ENCODE measurements at places on chromosomes 1 and 21. TPM values are rescaled to one million over a fixed set of nuclear protein-coding genes. Genes with fewer than 3 reads are reported as not detected.

GRCh38 chr21:24369278-24369677 lies 1238.0 kb downstream of the MRPL39 start:
- DNase-seq = no peak

DNA sequence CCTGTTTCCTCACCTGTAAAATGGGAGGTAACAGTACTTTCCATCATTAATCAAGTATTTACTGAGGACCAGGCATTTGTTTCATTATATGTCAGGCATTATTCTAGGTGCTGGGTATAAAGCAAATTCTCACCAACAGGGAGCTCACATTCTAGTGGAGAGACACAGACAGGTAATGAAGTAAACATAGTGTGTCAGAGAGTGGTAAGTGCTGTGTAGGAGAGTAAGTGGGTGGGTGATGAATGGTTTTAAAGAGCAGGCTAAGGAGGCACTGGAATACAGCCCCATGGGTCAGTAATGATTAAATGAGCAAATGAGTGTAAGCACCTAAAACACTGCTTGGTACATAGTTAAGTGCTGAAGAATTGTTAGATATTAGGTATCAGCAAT lies 60.4 kb downstream of the DNTTIP2 start:
- no peak for DNase-seq

DNA sequence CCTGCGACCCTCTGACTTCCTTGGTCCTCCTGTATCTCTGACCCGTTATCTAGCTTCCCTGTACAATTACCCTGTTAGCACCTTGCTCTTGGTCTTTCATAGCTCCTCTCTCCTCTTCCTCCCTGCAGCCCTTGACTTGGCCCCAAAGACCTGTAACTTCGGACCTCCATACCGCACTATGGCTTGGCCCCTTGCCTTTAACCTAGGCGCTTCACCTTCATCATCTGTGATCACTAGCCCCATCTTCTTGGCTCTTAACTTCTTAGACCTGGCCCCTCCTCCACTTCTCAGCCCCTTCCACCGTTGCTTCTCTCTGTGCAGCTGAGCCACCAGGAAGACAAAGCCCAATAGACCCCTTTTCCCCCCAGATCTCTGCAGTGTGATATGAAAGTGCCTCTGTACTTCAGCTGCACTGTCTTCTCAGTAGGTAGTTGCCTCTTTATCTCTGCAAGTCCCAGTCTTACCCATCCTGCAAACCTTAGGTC lies 740 bp downstream of the ZNF691 start:
- DNase-seq = no peak

Gene CFHR1
- polyA plus RNA-seq = not detected

DNA sequence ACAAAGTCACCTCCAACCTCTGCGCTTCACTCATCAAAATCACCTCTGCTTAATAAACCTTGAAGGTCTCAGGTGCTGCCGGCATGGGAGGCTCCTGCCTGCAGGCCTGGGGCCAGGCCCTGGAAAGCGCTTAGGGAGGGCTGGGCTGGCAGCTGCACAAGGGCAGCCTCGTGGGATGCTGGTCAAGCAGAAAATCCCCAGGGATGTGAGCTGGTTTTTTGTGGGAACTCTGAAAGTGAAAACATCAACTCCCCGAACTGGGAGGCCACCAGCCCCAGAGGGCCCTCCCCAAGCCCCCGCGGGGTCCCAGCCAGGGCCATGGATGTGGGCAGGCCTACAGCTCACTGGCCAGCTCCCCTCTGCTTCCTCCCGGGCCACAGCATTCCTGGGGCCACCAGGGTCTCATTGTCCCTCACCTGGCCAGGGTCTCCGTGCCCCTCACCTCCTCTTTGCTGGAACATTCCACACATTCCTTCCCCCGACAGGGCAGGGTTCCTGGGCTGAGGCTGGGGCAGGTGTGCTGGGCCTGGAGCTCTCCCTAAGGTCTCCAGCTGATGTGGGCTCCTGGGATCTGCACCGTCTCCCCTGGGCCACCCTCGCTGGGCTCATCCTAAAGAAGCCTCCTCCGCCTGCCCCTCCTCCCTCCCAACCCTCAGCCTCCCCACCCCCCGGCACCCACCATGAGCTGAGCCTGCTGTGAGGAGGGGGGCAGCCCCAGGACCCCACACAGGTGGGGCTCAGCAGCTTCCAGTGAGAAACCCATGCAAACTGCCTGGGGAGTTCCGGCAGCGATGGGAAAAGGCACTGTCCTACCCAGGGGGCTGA lies 36.0 kb upstream of the POFUT2 start:
- DNase-seq = no peak

DNA sequence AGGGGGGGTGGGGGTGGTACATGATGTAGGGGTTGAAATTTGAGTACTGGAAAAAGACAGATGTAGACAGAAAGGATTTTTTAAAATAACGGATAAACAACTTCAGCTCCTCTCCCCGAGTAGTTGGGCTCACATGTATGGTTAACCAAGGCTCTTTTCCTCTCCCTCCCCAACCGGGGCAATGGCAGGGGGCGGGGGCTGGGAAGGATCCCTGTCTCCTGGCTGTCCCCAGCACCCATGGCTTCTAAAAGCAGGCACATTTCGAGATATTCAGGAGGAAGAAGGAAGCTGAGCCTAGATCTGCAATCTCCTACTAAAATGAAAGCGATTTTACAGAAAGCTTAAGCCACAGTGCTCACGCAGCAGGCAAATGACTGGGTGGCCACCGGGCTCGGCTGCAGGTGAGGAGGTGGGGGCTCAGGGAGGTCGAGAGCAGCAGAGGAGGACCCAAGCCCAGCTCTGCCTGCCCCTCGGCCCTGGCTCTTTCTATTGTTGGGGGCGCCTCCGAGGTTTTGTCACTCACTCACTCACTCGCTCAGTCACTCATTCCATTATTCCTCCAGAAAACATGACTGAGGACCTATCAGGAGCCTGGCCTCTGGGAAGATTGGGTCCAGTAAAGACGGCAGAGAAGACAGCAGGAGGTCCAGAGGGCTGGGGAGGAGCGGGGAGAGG lies 573.3 kb downstream of the PTPRU start:
- no peak for DNase-seq

Gene GPR3
- polyA plus RNA-seq = 0.75 TPM

Gene S100A1
- polyA plus RNA-seq = 8.1 TPM

GRCh38 chr1:99457381-99458165 lies 188.3 kb upstream of the PALMD start:
- DNase-seq = no peak

- DNase-seq = no peak
These were observed 11.6 kb upstream of the KCNJ15 start for GRCh38 chr21:38244885-38245869.

- DNase-seq = no peak
These were observed 88.7 kb upstream of the IFFO2 start for GRCh38 chr1:19044975-19045831.

Gene FMO2
- polyA plus RNA-seq = 1.2 TPM

DNA sequence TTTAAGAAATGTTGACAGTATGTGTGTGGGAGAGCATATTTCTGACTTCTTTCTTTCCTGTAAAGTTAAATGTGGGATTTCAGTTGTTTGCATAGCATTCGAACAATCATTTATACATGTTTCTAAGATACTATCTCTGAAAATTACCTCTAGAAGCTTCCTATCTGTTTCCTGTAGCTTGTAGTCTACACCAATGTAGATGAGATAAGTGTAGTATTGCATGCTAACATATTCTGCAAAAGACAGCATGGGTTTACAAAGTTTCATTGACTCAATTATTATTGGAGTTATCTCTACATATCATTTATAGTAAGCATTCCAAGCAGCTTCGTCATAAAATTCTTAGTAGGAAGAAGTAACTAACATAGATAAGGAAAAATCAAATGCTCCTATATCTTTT lies 98.9 kb upstream of the DPYD start:
- no peak for DNase-seq

DNA sequence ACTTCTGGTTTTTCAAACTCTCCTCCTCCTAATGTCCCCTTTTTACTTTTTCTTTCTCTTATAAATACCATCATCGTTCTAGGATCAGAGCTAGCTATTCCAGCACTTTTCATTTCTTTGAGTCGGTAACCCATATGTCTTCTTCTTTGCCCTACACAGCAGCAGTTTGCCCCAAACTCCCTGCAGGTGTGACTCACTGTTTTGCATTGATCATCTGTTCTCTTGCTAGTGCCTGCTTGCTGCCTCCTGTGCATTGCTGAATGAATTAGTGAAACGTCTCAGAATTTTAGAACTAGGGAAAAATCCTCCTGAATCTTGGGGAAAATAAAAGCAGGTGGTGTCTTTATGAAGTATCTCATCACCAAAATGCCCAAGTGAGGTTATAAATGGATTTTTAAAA lies 21.7 kb downstream of the KCNK2 start:
- no peak for DNase-seq

DNA sequence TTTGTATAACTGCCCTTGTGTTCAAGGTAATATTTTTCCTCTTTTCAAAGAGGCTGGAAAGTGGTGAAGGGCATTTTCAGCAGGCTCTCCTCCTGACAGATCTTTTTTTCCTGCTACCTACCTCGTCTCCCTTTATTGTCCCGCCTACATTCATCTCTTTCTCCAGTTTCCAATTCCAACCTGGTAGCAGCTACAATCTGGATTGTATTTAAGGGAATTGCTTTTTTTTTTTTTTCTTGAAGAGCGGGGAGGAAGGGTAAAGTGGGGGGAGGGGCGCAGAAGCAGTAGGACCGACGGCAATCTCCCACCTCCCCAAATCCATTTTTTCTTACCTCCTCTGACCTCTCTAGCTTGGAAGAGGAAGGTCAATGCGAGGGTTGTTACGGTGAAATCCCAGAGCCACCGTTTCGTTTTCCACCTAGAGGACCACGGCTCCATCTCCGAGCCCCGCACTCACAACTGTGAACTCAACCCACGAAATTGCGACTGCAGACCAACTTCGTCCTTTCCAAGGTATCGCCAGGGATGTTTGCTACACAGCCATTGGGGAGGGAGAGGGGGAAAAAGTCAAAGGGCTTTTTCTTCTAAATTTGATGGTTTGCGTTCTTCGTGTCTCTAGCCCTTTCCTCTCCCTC lies 464 bp downstream of the COL11A1 start:
- no peak for DNase-seq

DNA sequence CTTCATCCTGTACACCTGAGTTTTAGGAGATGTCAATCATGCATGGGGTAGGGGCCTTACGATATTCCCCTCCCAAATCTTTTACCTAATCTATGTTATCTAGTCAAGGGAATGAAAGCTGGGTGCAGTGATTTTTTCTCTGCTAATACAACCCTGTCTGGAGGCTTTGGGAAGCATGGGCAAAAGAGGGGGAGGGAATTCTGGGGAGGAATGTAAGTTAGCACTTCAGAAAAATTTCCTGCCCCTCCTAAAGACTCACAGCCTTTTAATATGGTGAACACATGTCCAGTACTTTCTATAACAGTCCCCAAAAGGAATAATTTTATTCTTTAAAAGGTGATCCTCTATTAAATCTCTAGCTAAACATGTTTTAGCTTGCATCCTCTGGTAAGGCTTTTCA lies 25.6 kb upstream of the PRELP start:
- DNase-seq = no peak

Gene SLC35F3
- 0.53 TPM for polyA plus RNA-seq

DNA sequence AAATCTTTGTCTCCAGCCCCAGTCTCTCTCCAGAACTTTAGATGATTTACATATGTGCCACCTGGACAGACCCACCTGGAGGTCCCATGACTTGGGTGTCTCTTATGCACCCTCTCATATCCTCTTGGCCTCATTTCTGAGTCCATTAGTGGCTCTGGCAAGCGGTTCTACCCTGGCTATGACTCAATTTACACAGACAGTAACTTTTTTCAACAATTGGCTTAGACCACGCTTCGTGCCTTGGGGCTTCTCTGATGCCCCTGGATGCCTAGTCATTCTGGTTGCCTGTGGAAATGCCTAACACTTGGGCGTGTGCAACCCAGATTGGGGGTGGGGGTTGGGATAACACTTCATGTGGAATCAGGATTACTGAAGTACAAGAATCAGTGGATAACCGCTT lies 57.1 kb upstream of the GADD45A start:
- DNase-seq = no peak

- no peak for DNase-seq
These were observed 70.9 kb downstream of the APP start for GRCh38 chr21:26099610-26100219.

Gene STUM
- polyA plus RNA-seq = 13.5 TPM
